Motor neuron (in vitro differentiated cells): ENCODE measurements at places on chromosomes 11 and 22.

GRCh38 chr11:83628622-83629355, 342.6 kb upstream of the CCDC90B start:
- no peak for ATAC-seq

- ATAC-seq = no peak
Observed at GRCh38 chr11:75333807-75334140, 17.7 kb downstream of the ARRB1 start.

DNA sequence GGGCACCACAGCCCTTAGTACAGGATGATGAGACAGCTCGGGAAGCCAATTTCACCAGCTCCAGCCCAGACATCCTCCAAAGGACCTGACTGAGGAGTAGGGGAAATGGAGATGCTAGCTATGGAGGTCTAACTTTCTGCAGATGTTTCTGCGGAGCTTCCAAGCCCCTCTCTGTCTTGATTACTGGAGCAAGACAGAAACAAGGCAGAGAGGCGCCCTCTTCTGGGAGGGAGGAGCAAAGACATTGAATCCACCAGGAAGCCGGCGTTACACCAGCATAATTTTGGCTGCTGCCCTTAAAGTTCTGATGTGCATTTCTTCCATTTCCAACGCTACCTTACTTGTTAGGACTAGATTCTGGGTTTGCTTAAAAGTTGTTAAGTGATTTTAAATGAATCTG, 107.3 kb upstream of the HSD17B12 start:
- peak; percentile 7 for ATAC-seq

DNA sequence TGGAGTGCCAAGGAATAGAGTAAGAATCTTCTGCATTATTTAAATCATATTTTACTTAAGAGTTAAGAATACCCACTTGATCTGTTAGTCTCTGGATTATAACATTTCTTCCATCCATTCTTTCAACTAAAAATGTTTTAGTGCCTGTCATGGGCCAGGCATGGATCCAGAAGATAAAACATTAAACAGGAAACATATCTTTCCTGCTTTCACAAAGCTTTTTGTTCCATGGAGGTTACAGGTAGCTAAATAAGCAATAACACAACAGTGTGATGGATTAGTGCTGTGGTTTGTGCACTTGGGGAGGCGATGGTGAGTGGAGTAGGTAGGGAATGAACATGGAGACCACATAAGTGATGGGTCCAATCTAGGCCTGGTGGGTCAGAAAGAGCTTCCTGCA, 258.5 kb downstream of the DDX10 start:
- ATAC-seq = no peak

DNA sequence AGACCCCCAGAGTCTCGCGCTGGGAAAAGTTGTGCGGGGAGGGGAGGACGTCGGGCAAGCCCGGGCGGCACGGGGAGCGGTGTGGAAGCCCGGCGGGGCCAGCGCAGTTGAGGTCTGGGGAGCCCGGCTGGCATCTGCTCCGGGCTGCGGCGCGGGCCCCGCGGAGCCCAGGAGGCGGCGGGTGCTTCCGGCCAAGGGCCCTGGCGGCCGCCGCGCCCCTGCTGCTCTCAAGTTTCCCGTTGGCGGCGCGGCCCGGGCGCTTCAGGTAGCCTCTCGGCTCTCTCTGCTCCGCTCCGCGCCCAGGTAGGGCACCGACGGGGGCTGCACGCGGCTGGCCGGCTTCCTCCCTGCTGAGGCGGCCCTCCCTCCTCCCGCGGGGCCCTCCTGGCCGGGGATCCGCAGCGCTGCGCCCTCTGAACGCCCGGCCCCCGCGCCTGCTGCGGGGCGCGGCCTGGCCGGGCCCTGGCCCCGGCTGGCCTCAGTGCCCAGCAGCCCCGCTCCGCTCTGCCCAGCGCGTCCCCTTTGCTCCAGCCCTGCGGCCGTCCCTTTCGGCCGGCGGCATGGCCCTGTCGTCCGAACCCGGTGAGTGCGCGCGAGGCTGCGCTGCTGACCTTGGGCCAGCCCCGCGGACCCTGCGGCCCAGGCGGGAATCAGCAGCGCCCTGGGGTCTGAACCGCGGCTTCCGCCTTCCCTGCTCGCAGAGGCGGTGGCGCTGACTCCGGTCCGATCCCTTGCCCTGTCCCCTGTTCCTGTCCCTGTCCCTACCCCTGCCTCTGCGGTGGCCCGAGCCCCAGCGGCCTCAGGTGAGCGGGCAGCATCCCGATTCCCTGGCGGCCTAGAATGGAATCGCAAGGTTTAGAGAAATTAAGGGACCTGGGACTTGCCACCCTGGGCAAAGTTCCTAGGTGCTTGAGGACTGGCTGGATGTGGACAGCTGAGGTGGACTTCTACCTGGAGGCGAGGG, 4.3 kb upstream of the AMPD3 start:
- peak; percentile 36 for ATAC-seq

- peak; percentile 69 for ATAC-seq
Observed at GRCh38 chr11:11243590-11244469, 109.2 kb downstream of the CSNK2A3 start.

DNA sequence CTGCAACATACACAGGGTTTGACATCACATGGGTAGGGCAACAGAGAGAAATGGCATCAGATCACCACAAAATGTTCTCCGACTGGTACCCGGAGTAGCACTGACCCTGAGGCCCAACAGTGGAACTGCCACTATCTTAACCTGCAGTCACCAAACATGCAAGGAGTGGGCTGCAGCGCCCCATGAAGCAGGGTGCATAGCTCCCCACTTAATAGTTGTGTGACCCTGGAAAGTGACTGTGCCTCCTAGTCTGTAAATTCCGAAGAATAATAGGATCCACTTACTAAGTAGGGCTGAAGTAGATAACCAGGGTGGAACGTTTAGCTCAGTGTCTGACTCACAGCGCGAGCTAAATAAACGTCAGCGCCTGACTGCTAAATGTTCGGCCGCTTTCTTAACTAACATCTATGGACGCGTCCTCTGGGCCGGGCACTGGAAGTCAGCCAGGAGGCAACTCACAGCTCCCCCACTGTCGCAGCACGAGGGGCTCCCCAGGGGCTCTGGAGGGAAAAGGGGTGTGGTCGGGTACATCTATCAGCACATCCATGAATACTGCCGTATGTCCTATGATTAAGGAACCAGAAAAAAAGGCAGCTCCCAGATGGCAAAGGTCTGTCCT, 777 bp downstream of the LTO1 start:
- no peak for ATAC-seq

DNA sequence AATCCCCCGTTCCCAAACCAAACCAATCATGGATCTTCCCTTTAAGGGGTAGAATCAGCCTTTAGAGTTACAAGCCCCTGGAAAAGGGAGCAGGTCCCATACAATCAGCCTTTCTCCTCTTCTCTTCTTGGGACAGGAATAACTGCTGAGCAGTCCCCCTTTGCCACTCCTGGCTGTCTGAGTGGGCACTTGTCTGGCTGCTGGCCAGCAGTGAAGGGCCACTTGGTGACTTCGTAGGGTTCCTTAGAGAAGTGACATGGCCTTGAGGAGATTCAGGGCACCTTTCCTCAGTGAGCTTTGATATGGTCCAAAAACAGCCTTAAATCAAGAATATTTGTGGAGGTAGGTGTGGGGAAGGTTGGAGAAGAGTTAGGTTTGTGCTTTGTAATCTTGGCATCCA, 53.5 kb upstream of the HORMAD2 start:
- no peak for ATAC-seq

- peak; percentile 57 for ATAC-seq
Observed at GRCh38 chr11:68271023-68271780, 571 bp downstream of the C11orf24 start.

GRCh38 chr22:38025514-38025913, 31.7 kb upstream of the PICK1 start:
- no peak for ATAC-seq

GRCh38 chr11:79346021-79346420, 94.8 kb downstream of the TENM4 start:
- ATAC-seq = no peak

DNA sequence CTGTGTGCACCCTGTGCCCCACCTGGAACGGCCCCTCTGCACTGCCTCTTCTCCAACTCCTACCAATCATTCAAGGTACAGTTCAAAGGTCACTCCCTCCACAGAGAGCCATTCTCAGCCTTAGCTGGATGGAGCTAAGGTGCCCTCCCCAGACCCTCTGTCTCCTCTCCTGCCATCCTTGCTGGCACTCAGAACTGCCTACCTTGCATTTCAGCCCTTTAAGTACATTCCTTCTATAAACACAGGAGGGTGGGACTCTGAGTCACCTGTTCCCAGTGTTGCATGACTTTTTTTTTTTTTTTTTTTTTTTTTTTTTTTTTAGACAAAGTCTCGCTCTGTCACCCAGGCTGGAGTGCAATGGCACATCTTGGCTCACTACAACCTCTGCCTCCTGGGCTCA, 8.6 kb downstream of the TTLL1 start:
- ATAC-seq = no peak

- ATAC-seq = no peak
Observed at GRCh38 chr11:96299155-96299888, 43.7 kb downstream of the MAML2 start.

GRCh38 chr11:134630861-134631260, 218.8 kb upstream of the B3GAT1 start:
- ATAC-seq = no peak

GRCh38 chr22:34236527-34236926, 316.3 kb upstream of the LARGE1 start:
- ATAC-seq = peak; percentile 95

DNA sequence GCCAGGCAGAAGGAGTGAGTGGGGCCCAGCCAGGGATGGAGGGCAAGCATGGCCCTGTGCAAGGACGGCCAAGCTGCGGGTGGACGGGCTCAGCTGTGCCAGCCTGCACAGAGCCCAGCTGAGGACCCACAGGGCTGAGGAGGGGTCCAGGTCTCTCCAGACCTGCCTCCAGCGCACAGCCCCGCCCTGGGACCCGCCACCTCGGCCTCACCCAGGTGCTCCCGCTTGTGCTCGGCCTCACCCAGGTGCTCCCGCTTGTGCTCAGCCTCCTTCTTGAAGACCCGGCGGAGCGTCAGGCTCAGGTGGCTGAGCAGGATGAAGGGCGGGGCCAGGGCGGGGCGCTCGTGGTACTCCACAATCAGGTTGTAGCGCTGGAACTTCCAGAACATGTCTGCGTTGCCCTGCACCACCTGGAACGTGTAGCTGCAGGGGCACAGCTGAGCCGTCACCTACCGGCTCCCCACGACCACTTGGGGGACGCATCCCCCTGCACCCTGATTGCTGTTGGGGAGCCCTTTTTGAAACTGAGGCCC, 6.4 kb downstream of the TSSC4 start:
- no peak for ATAC-seq

DNA sequence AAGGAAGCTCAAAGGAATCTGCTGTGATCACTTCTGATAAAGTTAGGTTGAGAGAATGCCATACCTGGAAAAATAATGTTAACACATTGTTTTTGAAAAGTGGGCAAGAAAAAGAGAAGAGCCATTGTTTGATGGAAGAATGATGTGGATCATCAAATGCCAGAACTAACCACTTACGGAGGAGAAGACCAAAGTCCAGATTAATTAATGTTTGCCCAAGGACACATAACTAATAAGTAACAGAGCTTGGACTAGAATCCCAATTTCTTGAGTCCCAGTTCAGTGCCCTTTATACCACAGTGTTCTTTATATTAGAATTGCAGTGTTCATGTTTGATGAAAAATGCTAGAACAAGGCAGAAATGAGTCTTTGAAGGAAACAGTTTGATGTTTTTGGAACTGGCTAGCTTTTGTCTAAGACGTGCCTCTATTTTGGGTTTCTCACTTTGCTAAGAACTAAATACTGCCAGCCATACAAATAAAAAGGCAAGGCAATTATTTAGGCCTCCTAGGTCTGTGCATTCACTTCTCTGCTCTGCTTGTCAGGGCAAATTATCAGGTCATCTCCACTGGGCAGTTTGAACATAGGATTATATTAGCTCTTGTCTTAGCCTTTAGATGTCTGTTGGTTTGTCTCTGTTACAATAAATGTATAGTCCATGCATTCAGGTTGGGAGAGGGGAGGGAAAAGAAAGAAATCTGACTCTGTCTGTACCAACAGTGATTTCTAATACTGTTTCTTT, 72.3 kb downstream of the TRIM44 start:
- ATAC-seq = no peak

- no peak for ATAC-seq
Observed at GRCh38 chr11:119934267-119934666, 203.6 kb downstream of the TRIM29 start.

GRCh38 chr11:77072851-77073327, 6.1 kb downstream of the CAPN5 start:
- peak; percentile 4 for ATAC-seq

DNA sequence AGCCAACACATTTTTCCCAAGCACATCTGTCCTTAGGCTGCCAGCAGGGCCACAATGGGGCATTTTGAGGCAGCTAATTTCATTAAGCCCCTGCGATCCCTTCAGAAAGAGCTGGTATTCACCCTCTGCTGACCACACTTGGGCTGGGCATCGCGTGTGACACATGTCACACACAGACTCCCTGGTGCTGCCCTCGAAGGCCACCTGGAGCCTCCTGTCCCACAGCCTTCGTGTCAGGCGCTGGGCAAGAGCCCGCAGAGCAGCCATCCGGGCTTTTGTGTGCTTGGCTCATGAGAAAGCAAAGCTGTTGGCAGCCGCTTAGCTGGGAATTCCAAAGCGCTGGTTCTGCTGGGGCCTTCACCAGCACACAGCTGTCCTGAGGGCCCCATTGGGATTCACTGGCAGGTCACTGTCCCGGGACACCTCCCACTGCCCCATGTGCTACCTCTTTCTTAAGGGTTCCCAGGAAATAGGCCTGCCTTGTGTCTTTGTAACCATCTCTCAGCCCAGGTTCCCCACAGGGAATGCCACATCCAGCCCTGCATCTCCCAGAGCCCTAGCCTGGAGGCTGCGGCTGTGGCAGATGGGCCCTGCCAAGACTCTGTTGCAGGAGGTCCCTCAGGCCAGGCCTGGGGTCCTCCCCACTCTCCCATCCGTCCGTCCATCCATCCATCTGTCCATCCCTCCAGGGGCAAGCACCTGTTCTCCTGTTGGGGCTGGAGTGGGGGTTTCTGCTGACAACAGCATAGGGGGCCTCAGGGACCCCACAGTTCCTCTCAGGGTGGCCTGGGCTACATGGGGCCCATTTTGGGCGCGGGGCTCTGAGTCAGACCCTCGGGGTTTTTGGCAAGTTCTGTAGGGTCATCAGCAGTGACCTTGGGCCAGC, 4.9 kb downstream of the CLDN5 start:
- ATAC-seq = no peak

GRCh38 chr11:77212314-77213007, 84.4 kb downstream of the MYO7A start:
- ATAC-seq = no peak

- ATAC-seq = peak; percentile 80
Observed at GRCh38 chr22:45225732-45226502, 14.8 kb downstream of the KIAA0930 start.
